ENCODE measurements at places on chromosomes 5 and 9.

GRCh38 chr5:14526493-14526892, 55.1 kb upstream of the OTULINL start:
- no peak for DNase-seq

DNA sequence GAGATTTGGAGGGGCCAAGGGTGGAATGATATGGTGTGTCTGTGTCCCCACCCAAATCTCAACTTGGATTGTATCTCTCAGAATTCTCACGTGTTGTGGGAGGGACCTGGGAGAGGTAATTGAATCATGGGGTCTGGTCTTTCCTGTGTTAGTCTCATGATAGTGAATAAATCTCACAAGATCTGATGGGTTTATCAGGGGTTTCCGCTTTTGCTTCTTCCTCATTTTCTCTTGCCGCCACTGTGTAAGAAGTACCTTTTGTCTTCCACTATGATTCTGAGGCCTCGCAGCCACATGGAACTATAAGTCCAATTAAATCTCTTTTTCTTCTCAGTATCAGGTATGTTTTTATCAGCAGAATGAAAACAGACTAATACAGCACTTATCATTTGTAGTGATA, 29.5 kb upstream of the SPIN1 start:
- no peak for DNase-seq

GRCh38 chr9:129954868-129955550, 88.0 kb downstream of the FNBP1 start:
- DNase-seq, result no peak

DNA sequence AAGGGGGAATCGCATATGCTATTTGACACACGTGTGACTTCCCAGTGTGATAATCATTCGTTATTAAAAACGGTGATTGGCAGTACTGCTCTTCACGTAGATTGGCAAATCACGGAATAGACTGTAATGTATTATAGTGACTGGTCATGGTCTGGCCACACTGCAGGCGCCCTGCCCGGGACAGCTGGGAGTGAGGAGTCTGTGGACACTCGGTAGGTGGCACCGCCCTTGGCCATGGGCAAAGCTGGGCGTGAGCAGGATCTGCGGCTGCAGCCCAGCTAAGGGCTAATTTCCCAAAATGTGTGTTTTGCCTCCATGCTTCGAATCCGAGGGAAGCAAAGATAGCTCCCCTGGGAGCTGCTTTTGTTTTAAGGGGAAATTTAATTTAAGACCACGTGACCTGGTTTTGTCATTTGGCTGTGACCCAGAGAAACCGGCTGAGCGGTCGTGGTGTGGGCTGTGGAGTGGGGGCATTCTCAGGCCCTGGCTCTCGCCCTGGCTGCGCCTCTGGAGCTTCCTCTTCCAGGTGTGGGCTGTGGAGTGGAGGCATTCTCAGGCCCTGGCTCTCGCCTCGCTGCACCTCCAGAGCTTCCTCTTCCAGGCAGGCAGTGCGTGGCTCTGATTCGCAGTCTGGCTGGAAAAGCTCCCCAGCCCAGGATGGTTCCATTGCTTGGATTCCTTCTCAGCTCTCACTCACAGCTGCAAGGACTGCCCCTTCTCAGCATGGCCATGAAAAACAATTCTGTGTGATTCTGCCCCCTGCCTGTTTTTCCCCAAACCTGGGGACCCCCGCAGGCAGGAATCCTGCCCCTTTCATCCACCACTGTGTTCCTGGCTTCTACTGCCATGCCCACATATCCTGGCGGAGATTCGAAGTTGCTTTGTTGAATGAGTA, 131.1 kb downstream of the OLFM1 start:
- no peak for DNase-seq

DNA sequence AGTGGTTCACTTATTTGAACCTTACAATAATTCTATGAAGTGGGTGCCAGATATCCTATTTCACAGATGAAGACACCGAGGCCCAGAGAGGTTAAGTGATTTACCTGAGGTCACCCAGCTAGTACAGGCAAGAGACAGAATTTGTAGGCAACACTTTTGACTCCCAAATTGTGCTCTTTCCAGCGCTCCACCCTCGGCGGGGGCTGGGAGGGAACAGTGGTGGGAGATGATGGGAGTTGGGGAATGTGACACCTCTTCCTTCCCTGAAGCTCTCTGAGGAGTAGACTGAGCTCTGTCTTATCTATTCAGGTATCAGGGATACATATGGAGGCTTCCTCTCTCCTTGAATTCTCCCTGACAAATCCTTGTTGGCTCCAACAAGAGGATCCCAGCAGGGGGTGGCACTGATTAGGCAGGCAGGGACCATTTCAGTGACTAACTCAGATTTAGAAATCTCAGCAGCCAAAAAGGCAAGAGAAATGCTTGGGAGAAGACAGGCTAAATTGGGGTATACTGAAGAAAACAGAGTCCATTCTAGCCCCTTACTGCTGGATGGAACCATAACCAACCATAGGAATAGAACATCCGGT, 95.8 kb upstream of the PANK3 start:
- DNase-seq, result no peak

- no peak for DNase-seq
Measured at GRCh38 chr5:32589416-32589815, 4.1 kb downstream of the SUB1 start.

- no peak for DNase-seq
Measured at GRCh38 chr5:54739371-54739770, 221.8 kb downstream of the SNX18 start.

DNA sequence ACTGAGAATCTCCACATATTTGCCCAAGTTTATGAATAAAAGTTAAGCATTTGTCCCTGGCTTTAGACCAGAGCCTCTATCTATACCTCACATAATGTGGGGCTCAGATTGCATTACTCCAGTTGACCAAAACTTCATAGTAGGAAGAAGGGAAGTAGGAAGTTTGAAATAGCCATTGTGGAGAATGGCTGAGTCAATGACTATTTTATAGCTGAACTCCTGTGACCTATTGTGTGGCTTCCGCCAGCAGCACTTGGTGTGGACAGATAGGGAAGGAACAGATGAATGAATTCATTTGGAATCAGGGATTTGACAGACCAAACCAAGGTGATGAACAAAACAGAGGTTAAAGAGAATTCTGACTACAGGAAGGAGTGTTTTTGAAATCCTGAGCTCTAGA, 92.9 kb upstream of the LPAR1 start:
- no peak for DNase-seq

DNA sequence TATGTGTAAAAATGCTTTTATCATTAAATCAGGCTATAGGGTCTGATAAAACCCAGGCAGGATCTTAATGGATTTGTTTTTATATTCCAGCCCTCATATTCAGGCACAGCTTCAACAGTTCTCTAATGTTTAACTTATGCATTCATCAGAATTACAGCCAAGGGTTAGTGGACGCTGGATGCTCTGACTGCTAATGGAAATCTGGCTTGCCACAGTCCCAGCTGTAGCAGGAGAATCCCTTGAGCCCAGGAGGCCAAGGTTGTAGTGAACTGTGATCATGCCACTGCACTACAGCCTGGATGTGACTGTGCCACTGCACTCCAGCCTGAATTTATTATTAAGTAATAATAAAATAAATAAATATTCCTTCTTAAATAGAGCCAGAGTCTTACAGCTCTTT, 98.0 kb downstream of the SLC25A46 start:
- no peak for DNase-seq

GRCh38 chr9:128899566-128900322, 17.8 kb downstream of the LRRC8A start:
- DNase-seq, result no peak

GRCh38 chr9:137241490-137242268, 592 bp downstream of the TUBB4B start:
- DNase-seq, result no peak

DNA sequence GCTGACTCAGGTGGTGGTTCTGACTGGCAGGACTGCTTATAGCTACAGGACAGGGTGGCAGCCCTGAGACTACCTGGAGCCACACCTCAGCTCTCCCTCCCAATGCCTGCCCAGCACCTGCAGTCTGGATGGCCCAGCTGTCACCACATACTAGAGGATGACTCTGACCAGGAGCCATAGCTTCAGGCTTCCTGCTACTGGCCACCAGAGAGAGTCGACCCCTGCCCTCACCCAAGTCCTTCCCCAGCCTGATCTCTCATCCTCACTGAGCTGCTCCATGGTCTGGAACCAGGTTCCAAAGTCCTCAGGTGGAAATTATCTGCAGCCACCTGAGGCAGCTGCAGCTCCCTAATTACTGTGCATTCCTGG, 25.6 kb upstream of the TDRD7 start:
- DNase-seq, result no peak

- no peak for DNase-seq
Measured at GRCh38 chr9:70438341-70438928, 24.0 kb upstream of the KLF9 start.

DNA sequence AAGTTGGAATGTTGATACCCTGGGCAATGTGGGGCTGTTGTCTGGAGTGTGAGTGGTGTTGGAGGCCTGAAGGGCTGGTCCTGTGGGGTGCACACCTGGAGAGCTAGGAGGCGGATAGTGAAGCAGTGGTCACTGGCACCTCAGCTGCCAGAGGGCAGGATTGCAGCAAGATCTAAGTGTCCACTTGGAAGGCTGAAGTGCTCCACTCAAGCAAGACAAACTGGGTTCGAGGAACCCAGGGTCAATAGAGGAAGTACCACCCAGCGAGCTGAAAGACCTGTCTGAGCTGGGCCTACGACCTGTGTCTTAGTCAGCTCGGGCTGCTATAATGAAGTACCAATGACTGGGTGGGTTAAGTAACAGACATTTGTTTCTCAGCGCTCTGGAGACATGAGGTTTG, 39.7 kb upstream of the TJP2 start:
- peak; percentile 80 for DNase-seq

- DNase-seq, result no peak
Measured at GRCh38 chr5:80355686-80356085, 35.9 kb downstream of the SPZ1 start.

DNA sequence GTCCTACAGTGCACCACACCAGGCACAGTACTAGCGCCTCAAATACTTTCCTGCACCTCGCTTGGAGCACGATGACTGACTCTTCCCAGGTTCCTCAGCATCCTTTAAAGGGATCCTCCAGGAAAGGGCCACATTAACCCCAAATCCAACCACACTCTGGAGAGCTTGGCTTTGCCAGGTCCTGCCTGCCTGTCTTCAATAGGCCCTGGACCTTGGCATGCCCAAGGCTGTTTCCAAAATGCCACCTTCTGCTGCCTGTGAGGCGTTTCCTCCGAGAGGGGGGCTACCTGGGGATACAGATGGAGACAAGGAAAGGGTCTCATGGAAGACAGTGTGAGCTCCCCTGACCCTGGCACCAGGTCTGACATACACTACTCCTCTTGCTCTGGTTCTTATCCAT, 169.9 kb downstream of the DAB2IP start:
- no peak for DNase-seq

- DNase-seq, result no peak
Measured at GRCh38 chr5:100667161-100667630, 132.0 kb downstream of the FAM174A start.

- no peak for DNase-seq
Measured at GRCh38 chr5:2200261-2200950, 317.7 kb upstream of the IRX4 start.

DNA sequence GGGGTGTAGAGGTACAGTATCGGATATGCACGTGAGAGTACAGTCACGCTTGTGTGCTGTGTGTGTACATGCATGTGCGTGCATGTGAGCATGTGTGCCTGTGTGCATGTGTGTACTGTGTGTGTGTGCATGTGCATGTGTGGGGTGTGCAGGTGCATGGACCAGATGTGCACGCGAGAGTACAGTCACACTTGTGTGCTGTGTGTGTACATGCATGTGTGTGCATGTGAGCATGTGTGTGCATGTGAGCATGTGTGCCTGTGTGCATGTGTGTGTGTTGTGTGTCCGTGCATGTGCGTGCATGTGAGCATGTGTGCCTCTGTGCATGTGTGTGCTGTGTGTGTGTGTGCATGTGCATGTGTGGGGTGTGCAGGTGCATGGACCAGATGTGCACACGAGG, 10.3 kb downstream of the SLC6A19 start:
- DNase-seq, result no peak

- DNase-seq, result no peak
Measured at GRCh38 chr5:142971303-142972013, 201.3 kb downstream of the ARHGAP26 start.

- DNase-seq, result no peak
Measured at GRCh38 chr5:175837171-175837699, 34.1 kb upstream of the CPLX2 start.

DNA sequence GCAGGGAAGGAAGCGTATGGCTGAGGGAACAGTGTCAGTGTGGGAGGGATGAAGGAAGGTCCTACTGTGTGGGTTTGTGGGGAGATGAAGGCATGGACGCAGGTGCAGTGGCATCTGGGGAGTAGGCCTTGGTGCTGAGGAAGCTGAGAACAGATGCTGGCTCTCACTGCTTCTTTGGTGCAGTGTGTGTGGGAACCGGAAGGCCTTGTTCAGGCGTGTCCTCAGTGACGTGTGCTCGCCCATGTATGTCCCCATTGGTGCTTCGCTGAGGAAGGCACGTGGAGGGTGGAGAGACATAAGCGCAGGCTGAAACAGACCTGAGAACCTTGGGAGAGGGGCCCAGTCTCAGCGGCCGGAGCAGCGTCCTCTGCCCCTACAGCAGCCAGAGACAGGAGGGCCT, 18.7 kb downstream of the ADAMTS13 start:
- DNase-seq, result no peak

DNA sequence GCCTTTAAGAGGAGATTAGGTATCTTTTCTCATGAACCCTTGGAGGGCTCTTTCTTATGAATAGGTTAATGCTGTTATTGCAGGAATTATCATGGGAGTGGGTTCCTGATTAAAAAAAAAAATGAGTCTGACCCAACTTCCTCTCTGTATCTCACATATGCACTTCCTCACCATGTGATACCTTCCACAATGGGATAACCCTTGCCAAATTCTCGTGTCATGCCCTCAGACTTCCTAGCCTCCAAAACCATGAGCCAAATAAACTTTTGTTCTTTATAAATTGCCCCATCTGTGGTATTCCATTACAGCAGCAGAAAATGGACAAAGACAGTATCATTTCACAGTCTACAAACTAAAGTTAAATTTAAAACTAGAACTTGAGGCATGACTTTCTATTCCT, 1.0 kb downstream of the OR1B1 start:
- DNase-seq, result no peak
